Fibroblast of pulmonary artery (primary cell): ENCODE measurements at places on chromosomes 1 and 21.
A peak's percentile ranks its signal among the peaks of the same experiment; 100 is the strongest.

DNA sequence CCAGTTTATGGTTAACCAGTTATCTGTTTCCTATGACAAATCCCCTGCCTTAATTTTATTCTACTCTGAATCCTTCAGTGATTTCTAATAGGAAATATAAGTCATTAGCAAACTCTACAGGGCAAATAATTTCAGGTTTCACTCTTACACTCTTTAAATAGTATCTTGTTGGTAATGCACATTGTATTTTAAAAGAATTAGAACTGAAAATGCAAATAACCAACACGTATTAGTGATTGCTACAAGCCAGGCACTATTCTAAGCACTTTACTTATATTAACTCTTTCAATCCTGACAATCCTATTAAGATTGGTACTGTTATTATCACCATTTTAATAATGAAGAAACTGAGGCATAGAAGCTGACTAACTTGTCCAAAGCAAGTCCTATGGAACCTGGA, 48.3 kb upstream of the LHX8 start:
- DNase-seq, result no peak

DNA sequence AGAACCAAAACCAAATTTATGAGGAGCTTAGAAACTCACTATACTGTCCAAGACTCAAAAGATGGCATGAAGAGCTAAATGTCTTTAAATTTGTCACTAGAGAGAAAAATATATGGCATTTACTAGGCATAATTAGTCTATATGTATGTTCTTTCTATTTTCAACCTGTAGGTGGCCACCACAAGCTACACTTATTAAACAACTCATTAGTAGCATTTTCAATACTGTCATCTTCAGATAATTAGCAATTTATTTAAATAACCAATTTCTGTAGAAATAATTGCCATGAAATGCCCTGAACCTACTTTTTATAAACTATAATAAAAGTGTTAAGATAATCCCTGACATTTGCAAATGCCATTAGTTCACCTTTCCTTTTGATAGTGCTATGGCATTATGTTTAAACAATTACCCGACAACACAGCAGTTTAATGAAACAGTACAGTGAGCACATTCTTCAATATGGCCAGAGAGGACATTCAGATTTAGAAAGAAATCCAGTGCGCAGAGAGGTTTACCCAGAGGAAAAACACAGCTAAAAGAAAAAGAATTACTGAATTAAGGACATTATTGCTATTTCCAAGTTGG, 522.5 kb downstream of the PTBP2 start:
- DNase-seq, result peak; percentile 42

DNA sequence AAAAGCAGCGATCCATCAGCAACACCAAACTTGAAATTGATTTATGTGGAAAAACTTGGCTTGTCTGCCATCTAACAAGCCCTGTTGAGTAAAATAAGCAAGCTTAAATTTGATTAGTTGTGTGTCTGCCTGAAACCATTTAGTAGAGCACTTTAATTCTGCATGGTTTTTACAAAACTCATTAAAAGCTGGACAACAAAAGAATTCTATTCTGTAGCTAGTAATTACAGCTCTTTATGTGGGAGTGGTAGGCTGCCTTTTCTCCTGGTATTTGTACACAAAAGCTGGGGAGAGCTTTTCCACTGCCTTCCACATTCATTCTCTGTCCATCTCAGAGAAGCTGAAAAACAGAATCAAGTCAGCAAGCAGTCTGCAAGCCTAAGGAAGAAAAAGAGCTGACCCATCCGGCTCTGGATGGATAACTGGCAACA, 1.7 kb downstream of the ETS2 start:
- DNase-seq, result no peak

GRCh38 chr21:33940164-33940880, 24.7 kb upstream of the ATP5PO start:
- peak; percentile 70 for DNase-seq

DNA sequence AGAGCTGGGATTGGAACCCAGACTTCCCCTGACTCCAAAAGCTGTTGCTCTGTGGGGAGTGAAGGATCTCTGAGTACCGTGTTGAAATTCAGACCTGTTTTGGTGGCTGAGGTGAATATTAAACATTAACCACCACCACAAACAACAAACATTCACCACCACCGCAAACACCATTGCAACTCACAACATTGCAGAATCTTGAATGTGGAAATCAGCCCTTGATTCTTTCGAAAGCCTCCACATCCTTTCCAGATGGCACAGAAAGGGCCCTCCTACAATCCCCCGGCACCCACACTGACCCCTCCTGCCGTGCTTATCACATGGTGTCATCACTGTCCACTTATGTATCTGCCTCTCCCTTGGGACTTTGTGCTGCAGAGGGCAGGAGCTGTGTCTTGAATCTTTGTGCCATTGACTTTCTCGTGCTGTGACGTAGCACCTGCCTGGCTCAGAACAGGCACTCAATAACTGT, 1.4 kb downstream of the CDA start:
- no peak for DNase-seq

- DNase-seq, result no peak
Measured at GRCh38 chr1:46817814-46818213, 19.0 kb downstream of the CYP4B1 start.

DNA sequence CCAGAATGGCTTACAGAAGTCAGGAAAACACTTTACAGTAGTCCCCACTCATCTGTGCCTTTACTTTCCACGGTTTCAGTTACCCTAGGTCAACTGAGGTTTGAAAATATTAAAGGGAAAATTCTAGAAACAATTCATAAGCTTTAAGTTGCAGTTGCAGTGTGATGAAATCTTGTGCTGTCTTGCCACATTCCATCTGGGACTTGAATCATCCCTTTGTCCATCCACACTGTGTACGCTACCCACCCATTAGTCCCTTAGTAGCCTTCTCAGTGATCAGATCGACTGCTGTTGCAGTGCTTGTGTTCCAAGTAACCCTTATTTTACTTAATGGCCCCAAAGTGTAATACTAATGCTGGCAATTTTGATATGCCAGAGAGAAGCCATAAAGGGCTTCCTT, 30.5 kb downstream of the ZCCHC17 start:
- peak; percentile 62 for DNase-seq

DNA sequence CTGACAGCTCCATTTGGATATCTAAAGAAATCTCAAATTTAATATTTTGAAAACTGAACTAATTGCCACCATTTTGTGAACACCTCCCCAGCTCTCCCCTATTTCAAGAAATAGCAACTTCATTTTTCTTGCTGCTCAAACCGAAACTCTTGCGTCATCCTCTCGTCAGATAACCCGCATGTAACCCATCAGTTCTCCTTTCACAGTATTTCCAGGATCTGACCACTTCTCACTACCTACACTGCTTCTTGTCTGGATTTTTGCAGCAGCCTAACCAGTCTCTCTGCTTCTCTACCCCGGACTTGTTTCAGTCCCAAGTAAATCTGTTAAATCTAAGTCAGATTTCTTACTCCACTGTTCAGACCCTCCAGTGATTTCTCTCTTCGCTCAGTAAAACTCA, 75.6 kb downstream of the MTR start:
- no peak for DNase-seq

DNA sequence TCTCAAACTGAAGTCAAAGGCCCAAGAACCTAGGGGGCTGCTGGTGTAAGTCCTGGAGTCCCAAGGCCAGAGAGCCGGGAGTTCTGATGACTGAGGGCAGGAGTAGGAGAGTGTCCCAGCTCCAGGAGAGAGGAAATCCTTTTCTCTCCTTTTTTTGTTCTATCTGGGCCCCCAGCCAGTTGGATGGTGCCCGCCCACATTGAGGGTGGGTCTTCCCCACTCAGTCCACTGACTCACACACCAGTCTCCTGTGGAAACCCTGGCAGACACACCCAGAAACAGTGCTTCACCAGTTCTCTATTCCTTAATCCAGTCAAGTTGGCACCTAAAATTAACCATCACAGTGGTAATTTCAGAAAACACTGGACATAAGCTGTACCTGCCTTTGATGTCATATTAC, 12.7 kb upstream of the WDR26 start:
- peak; percentile 76 for DNase-seq

- no peak for DNase-seq
Measured at GRCh38 chr1:226650236-226650841, 88.7 kb downstream of the ITPKB start.

- DNase-seq, result peak; percentile 52
Measured at GRCh38 chr1:17347769-17348592, 24.0 kb upstream of the PADI6 start.

DNA sequence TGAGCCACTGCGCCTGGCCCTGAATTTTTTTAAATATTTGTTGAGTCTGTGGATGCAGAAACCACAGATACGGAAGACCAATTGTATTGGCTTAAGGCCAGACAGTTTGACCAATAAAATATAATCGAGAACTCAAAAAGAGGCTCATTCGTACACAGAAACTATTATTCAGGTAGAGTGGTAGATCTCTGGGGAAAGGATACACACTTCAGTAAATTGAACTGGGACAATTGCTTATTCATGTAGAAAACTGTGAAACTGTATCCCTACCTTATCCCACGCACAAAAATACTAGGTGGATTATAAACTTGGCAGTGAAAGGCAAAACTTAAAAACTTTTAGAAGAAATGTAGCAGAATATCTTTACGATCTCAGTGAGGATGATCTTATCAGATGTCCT, 25.0 kb upstream of the SHE start:
- DNase-seq, result no peak

- DNase-seq, result no peak
Measured at GRCh38 chr1:37497832-37498231, 16.7 kb downstream of the MEAF6 start.

- peak; percentile 64 for DNase-seq
Measured at GRCh38 chr1:32695098-32695904, 7.3 kb downstream of the SYNC start.

DNA sequence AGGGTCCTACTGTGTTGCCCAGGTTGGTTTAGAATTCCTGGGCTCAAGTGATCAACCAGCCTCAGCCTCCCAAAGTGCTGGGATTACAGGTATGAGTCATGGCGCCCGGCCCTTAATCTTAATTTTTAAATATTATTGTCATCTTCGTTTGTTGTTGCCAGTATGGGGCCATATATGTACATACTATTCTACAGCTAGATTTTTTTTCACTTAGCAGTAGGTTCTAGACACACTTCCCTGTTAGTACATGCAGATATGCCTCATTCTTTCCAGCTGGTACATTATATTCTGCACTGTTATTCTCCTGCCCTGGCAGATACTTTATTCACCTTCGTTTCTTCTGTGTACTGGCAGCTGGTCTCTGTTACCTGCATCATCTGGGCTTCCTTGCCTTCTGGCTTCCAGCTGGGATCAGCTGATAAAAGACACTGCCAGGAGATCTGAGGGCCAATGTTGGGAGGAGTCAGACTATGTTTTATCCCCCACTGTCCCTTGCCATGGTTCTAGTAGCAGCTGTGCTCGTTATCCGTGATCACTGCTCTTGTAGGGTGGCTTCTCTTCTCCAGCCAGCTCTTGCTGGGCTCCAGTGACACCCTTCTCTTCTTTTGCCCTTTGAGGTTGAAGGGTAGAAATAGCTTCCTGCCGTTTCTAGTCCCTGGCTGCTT, 24.7 kb downstream of the ST3GAL3 start:
- DNase-seq, result no peak
